NCI-H1930 (cell line): ENCODE measurements at places on chromosomes 12 and 14.

- DNase-seq = no peak
Measured at GRCh38 chr12:88805286-88805685, 225.0 kb upstream of the KITLG start.

GRCh38 chr12:67107751-67108269 is 161.3 kb upstream of the CAND1 start:
- no peak for DNase-seq

DNA sequence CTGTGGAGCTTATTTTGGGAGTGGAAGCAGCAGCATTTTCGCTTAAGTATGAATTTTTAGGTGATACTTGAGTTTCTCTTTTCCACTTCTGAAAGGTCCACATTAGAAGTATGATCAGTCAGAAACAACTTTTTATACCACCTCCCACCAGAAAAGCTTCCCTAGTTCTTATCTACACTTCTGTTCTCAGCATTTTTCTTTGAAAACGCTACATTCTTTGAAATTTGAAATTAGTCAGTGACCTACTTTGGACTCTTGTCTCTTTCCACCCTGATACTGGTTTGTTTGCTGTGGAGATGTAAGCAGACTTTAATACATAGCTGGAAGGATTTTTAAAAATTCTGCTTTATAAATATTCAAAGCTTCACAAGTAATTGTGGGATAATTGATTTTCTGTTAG is 22.2 kb downstream of the PCBP2 start:
- DNase-seq = no peak

DNA sequence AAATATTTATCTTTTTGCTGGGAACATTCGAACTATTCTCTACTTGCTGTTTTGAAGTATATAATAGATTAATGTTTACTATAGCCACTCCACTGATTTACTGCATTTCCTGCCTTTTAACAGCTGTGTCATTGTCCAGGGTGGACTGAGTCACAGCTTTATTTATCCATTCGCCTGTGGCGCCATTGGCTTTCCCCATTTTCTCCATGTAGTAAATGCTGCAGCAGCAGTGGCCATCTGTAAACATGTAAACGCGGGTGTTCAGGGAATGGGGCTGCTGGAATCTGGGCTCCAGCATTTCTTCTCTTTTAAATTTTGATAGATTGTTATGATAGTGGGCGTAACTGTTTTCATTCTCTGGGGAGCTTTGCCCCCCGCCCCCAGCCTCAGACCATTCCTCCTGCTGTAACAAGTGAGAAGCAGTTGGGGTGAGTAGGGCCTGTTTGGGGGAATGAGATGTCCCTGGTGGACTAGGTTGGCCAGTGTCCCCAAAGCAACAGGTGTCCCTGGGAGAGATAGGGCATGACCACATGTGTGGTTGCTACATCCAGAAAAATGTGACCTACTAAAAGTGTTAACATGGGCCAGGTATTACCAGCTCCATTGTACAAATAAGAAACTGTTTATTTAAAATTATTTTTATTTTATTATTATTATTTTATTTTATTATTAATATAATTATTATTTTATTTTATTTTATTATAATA is 32.9 kb downstream of the RIN3 start:
- DNase-seq = no peak

GRCh38 chr12:127381681-127382080 is 885.3 kb upstream of the TMEM132C start:
- no peak for DNase-seq

- no peak for DNase-seq
Measured at GRCh38 chr12:46071335-46071734, 81.0 kb upstream of the SCAF11 start.

- DNase-seq = no peak
Measured at GRCh38 chr12:48005001-48005749, 899 bp upstream of the COL2A1 start.

GRCh38 chr12:57741844-57742738 is 2.7 kb upstream of the TSPAN31 start:
- no peak for DNase-seq

DNA sequence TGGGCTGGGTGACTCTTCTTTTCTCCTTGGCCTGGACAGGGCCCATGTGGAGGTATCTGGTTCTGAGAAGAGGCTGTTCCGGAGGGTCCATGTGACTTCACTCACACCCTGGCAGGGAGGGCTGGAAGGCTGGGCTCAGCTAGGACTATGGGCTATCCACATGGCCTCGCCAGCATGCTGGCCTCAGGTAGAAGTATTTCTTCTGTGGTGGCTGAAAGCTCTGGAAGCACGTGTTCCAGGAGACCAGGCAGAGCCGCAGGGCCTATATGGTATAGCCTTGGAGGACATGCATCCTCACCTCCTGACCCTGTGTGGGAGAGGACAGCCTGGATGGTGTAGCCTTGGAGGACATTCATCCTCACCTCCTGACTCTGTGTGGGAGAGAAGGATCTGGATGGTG is 38.2 kb upstream of the FZD10 start:
- DNase-seq = no peak

DNA sequence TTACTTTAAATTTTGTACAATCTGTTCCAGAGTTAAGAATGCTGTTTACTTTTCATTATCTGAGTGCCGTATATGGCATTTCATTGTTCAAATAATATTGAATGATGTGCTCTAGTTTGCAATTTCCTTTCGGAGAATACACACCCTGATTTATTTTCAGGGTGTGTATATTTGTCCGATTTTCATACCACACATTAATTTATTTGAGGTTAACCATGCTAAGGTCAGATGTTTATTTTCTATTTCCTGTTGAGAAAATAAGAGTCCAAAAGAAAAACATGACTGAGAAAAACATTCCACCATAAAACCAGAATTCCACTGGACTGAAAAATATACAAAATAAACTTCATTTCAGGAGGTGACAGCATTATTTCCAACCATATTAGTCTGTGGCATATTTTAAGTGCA is 64.2 kb upstream of the OVCH1 start:
- no peak for DNase-seq

- DNase-seq = no peak
Measured at GRCh38 chr12:5262450-5262849, 169.5 kb upstream of the NTF3 start.

- no peak for DNase-seq
Measured at GRCh38 chr12:28512876-28513275, 322.6 kb downstream of the CCDC91 start.

GRCh38 chr14:101830271-101830670 is 68.8 kb downstream of the PPP2R5C start:
- DNase-seq = no peak

GRCh38 chr12:110585231-110585799 is 2.2 kb upstream of the PPTC7 start:
- DNase-seq = no peak

- no peak for DNase-seq
Measured at GRCh38 chr12:116539905-116540482, 19.2 kb upstream of the MAP1LC3B2 start.

DNA sequence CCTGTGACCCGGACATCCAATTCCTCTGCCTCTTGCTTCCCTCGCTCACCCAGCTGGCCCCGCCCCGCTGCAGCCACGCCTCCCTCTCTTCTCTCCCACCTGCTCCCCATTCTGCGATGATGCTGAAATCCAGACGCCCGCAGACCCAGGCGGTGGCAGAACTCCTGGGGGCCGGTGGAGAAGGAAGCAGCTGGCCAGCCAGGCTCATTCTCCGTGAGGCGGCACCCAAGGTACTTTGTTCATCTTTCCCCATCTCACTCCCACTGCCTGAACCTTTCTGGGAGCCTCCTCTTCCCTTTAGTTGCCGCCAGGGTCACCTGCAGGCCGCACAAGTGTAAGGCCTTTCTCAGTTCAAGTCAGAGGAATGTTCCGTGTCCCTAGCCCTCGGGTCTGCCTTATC is 35.7 kb downstream of the FOXN4 start:
- DNase-seq = no peak

DNA sequence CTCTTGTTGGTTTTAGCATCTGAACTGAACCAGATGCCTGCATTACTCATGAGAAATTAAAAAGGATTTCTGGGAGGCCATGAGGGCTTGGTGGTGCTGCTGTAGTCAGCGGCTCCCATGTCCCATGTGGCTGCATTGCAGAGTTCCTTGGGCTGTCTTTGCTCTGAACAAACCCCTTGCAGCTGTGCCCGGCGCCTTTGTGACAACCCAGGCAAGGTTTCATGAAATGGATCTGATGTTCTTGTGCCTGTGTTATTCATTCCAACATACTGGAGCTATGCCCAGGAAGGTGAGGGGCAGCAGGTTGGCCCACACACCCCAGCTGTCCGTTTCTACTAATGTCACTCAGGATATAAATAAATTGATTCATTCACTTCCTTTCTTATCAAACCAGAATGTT is 40.8 kb downstream of the TGFB3 start:
- DNase-seq = no peak

- no peak for DNase-seq
Measured at GRCh38 chr14:32696325-32697091, 242.2 kb upstream of the NPAS3 start.
